Activated CD4-positive, alpha-beta memory T cell treated with anti-CD3 and anti-CD28 coated beads, Interleukin-2, amount 10 ng/mL, durations not matched to agents 7 days and 5 days (primary cell): ENCODE measurements at places on chromosomes 4 and X. TPM values are rescaled to one million over a fixed set of nuclear protein-coding genes. Genes with fewer than 3 reads are reported as not detected.

DNA sequence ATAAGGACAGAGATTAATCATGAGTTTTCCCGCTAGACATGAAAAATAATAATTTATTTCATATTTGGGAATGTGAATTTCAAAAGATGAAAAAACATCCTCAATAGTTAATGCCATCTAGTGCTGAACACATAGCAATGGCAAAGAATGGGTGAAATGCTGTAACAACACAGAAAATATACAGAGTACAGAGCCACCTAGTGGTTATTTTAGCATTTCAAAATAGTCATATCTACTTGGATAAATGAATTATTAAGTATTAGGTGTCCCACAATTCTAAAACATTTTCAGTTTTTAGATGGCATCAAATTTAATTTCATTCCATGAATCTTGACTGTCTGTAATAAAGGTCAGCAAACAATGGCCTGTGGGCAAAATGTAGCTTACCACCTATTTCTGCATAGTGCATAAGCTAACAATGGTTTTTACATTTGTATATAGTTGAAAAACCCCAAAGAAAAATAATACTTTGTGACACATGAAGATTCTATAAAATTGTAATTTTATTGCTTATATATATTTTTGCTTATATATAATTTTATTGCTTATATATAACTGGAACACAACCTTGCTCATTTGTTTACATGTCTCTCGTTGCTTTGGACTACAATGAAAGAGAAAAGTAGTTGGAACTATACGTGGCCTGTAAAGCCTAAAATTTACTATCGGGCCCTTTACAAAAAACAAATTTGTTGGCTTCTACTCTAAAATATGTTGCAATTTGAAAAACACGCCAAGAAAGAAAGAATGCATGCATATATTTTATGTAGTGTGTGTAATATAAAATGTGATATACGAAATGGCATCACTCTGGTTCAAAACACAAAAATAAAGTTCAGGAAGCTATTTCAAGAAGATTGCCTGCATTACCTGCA, 99.1 kb upstream of the FAM47C start:
- no peak for DNase-seq

DNA sequence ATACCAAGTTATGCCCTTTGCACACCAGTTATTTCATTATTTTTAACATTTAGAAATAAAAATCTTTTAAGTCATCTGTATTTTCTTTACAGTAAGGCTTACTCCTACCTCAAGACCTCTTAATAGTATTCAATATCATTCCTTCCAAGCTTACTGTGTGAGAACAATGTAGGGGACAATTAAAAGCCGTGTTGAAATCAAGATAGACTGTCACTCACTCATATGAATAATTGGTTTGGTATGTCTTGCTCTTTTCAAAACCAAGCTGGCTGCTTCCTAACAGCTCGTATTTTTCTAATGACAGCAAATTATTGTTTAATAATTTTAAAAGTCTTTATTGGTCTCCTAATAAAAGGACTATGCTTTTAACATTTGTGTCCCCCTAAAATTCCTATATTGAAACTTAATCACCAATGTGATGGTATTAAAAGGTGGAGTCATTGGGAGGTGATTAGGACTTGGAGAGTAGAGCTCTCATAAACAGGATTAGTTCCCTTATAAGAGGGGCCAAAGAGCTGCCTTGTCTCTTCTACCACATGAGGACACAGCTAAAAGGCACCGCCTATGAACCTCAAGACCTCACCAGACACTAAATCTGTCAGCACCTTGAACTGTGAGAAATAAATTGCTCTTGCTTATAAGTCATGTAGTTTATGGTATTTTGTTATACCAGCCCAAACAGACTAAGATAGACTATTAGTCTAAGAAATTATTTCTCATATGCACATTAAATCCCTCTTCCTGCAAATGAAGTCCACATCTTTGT, 4.1 kb downstream of the ABCB7 start:
- DNase-seq: no peak

DNA sequence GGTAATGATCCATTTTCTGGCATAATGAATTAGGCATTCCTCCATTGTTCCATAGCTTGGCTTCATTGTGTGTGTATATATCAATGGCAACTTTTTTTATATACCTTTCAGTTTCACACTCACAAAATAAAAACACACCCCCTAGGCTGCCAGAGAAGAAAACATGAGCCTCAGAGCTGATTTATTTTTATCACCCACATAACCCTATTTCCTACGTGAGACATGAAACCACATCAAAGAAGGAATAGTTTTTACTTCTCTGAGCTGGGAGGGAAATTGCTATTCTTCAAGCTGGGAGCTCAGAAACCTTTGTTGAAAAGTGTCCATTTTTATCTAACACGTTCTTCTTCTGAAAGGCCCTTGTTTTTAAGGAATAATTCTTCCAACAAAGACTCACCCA, 126.7 kb upstream of the RAI2 start:
- DNase-seq: no peak

The ERAS gene
- total RNA-seq: not detected

DNA sequence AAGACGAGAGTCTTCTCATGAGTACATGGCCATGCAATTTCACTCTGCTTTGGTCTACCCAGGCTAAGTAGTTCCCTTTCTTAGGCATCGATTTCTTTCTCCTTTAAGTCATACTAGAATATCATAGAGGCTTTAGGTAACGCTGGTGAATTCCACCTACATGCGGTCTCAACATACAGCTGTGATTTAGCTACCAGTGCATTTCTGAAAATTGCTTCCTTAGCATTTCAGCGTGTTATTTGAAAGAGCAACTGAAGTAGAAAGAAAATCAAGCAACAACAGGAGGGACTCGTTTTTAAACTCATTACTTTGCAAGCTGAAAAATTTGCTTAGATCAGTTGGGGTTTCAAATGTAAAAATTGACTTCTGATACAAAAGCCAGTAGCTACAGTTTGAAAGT, 48.1 kb upstream of the RASGEF1B start:
- DNase-seq: no peak

The KLHL4 gene
- total RNA-seq: 0.05 TPM

The GUCY1B1 gene
- not detected for total RNA-seq

GRCh38 chr4:78661921-78662521, 110.5 kb downstream of the ANXA3 start:
- DNase-seq: no peak

DNA sequence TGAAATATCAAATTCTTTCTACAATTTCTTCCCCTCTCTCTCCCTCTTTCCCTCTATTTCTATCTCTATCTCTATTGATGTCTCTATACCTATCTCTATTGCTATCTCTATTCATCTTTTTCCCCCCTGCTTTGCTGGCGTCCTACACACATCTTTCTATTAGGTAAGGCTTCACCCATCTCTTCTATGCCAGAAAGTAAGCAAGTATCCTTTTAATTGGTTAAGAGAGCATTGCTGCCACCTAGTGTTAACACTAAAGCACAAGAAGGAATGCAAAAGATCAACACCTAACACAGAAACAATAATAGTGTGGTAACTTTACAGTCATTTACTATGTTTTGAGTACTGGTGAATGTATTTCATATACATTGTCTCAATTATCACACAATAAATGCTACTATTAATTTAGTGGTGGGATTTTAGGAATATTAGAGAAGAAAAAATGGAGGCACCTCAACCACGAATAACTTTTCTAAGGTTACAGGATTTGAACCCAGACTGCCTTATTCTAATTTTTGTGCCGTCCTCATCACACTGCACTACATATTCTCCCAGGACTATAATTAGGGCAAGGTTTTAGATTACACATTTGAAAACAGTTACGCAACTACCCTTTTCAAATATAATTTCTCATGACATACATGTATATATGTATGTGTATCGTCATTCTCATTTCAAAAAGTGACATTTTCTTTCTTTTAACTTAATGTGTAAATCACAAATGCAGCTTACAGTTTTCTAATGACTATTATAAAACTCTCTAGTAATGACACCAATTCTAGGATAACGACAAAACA, 3.7 kb upstream of the C4orf36 start:
- DNase-seq: no peak

GRCh38 chr4:137474711-137475301, 57.5 kb downstream of the PCDH18 start:
- DNase-seq: no peak

- no peak for DNase-seq
Observed at GRCh38 chr4:172007889-172008288, 194.7 kb downstream of the GALNTL6 start.

DNA sequence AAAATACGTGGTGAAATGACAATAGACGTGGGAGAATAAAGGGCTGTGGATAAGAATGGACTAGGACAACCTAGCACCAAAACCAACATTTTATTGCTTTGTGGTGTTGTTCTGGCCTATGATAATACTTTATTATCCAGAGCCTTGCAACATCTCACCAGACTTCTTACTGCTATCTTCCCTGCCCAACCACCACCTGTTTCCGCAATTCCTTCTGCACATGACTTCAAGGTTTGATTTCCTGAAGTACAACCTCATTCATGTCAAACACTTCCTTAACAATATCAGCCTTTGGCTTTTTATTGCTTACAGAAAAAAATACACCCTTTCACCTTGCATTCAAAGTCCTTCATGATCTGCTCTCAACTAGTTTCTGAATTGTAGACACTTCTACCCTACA, 84.8 kb downstream of the RTL3 start:
- no peak for DNase-seq

GRCh38 chr4:157896726-157897125, 276.1 kb downstream of the GASK1B start:
- no peak for DNase-seq

The RAB40AL gene
- total RNA-seq: 0.23 TPM

- DNase-seq: no peak
Observed at GRCh38 chr4:137032222-137032621, 500.1 kb downstream of the PCDH18 start.

DNA sequence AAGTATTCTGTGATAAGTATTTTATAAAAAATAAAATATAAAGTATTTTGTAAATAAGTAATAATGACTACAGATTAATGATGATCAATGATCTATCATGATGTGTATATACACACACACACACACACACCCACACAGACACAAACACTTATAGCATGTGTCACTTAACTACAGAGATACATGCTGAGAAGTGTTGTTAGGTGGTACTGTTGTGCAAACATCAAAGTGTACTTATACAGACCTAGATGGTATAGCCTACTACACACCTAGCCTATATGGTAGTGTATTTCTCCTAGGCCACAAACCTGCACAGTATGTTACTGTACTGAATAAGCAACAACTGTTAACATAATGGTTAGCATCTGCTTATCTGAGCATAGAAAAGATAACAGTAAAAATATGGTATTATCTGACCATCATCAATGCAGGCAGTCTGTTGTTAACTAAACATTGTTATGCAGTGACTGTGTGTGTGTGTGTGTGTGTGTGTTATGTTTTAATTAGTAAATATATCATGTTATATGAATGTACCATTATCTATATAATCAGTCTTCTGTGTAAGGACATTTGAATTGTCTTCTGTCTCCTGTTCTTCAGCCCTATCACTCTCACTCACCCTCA, 138.2 kb downstream of the CAMK2D start:
- DNase-seq: no peak

GRCh38 chrX:37686996-37687395, 1.4 kb downstream of the XK start:
- DNase-seq: no peak

DNA sequence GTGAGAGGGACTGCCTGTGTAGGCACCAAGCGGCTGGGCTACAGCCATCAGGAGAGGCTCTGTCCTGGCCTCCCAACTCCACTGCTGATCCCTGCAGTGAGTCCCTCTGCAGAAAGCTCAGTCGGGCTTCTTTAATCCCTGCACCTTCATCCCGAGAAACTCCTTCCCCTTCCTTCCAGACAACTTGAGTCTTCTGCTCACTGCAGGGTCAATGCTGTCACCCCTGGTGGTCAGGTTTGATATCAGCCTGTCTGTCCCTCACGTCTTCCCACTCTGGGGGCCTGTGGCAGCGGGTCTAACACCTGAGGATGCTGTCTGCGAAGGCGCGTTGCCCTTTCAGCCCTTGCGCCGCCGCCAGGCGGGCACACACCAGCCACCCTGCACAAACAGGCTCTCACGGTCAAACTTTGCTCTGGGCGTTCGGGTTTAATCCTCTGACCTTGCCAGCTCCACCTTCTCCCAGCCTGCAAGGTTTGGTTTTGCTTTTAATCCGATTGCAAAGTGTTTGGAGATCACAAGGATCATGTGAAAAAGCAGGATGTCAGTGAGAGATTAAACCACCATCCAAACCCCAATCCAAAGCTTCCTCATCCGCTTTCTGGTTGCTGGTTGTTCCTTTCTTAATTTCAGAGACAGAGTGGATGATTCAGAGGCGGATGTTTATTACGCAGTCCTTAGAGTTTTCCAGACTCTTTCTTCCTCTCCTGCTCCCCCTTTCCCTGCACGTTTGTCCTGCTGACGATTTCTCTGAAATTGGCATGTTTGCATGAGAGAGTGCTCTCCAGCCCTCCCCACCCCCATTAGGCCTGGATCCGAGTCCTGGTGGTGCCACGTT, 74.8 kb upstream of the SLC34A2 start:
- no peak for DNase-seq

The MAOA gene
- 6.5 TPM for total RNA-seq

GRCh38 chr4:126404549-126404948, 1089.8 kb downstream of the FAT4 start:
- no peak for DNase-seq

GRCh38 chr4:102825261-102826091, 1.9 kb downstream of the UBE2D3 start:
- peak; percentile 47 for DNase-seq

DNA sequence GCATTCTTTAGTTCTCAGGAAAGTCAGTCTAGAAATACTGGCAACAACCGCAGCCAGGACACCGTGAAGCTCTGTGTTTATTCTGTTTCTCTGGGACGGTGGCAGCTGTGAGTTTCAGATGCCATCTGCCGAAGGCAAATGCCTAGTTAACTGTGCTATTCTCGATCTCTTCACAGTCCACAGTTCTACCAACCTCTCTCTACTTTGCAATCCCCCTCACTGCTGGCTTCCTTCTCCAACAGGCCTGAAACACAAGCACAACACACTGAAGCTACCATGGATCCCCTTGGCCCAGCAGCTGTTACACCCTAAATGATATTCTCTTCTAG, 118.8 kb downstream of the ZNF827 start:
- no peak for DNase-seq

GRCh38 chr4:108536577-108536976, 83.8 kb upstream of the RPL34 start:
- no peak for DNase-seq

GRCh38 chr4:39480902-39481695, 22.2 kb downstream of the LIAS start:
- no peak for DNase-seq

The RHOXF2 gene
- not detected for total RNA-seq
